Stomach (tissue), 19 donors: ENCODE measurements at places on chromosomes 4 and X. TPM values are rescaled to one million over a fixed set of nuclear protein-coding genes. Genes with fewer than 3 reads are reported as not detected.

Gene USP17L19
- not detected for total RNA-seq

DNA sequence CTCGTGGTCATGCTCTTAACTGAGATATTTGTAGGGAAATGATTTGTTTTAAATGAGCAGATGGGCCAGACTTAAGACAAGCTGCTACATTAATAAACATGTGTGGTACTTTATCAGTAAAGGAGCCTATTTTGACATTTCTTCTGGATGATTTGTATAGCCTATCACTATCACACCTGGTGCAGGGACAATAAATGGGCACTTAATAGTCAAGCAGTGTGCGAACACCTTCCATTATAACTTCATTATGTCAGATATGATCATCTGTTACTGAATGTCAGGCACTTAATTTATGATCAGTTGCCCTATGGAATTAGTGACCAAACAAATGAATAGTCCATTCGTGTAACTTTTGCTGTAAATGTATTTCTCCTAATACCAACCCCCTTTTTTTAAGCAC is 628.8 kb downstream of the ADGRL3 start:
- no peak for DNase-seq
- H3K4me1 ChIP-seq = no peaks in the 10 kb centered on the region
- H3K27me3 ChIP-seq = no peaks in the 10 kb centered on the region
- H3K27ac ChIP-seq = no peak overlapping the region
- H3K4me3 ChIP-seq = no peak overlapping the region

- peaks cover 10% of the 10 kb centered on the region for H3K4me1 ChIP-seq
- no peak within 1 kb of the TSS for H3K27ac ChIP-seq
- H3K4me3 ChIP-seq = peak within 1 kb of the TSS; percentile 43
Observed at GRCh38 chr4:56821381-56822243, at the start of gene SPINK2. Gene SPINK2, minus strand, starts transcription at chr4:56821701. Its CDS starts 39 bp downstream, at chr4:56821662.

GRCh38 chr4:7172946-7173345 is 19.4 kb upstream of the SORCS2 start:
- H3K4me1 ChIP-seq = no peaks in the 10 kb centered on the region
- H3K27me3 ChIP-seq = no peaks in the 10 kb centered on the region
- H3K27ac ChIP-seq = no peak overlapping the region
- no peak overlapping the region for H3K4me3 ChIP-seq

Gene RGN
- total RNA-seq = 15.1 TPM

- H3K4me1 ChIP-seq = no peaks in the 10 kb centered on the region
- H3K27me3 ChIP-seq = no peaks in the 10 kb centered on the region
- H3K4me3 ChIP-seq = no peak overlapping the region
Observed at GRCh38 chr4:117425636-117426035, 340.3 kb upstream of the TRAM1L1 start.

Gene STK32B
- 4.3 TPM for total RNA-seq

DNA sequence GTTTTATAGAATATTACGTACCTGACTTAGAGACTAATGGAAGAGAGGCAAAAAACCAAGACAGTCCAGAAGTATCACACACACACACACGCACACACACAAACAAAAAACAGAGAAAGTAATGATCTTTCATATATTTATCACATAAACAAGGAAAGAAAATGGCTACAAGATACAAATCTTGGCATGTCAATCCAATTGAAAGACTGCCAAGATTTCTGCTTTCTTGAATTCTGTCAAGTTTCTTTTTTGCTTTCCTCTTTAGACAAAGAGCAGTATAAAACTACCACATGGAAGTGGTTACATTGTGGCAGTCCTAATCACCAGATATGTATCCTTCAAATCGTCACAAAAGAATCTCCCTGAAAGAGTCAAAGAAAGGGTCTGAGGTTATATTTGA is 2097.4 kb upstream of the AGA start:
- no peak for DNase-seq
- no peak overlapping the region for H3K4me3 ChIP-seq
- no peaks in the 10 kb centered on the region for H3K36me3 ChIP-seq
- H3K27ac ChIP-seq = no peak overlapping the region

DNA sequence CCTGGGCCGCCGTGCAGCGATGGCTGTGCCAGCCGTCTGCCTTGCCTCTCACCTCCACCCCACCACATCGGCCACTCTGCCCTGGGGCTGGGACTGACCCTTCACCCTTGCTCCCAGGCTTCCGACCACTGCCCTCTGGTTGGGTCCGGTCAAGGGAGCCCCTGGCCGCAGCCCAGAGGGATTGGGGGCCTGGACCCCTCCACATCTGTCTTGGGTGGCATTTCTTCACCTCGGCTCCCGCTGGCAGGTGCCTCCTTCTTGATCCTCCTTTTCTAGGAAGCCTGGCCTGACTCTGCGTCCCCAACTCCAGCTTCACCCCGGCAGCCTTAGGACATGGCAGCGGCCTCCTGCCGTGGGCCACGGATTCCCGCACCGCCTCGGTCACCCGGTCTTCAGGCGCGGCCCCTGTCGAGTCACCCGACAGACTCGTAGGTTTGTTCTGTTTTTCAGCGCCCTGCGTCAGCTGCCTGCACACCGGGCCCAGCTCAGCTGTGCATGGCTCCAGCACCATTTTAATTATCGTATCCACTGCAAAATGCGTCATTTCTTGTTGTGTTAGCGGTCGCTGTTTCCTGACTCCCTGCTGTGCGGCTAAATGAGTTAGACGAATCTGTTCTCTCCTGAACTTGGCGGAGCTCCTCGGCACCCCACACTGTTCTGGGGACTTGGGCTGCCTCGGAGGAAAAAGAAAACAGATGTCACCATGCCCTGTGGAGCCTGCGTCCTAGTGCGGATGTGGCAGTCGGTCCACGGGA is 124.0 kb downstream of the FAM53A start:
- peaks cover 60% of the 10 kb centered on the region for H3K27me3 ChIP-seq
- no peak overlapping the region for H3K27ac ChIP-seq
- H3K36me3 ChIP-seq = no peaks in the 10 kb centered on the region

DNA sequence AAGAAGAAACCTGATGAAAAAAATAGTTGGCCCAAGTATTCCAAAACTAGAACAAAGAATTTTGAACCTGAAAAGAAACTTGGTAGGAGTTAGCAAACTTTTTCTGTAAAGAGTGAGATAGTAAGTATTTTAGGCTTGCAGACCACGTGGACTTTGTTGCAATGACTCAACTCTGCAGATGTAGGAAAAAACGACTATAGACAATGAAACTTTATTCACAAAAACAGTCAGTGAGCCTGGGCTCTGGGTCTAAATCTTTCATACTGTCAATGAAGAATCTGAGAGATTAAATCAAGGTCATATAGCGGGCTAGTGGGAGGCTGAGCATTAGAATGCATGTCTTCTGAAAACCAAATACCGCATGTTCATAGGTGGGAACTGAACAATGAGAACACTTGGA is 23.0 kb downstream of the SH3D19 start:
- H3K4me3 ChIP-seq = no peak overlapping the region
- H3K4me1 ChIP-seq = no peaks in the 10 kb centered on the region
- no peak for DNase-seq
- no peaks in the 10 kb centered on the region for H3K36me3 ChIP-seq
- no peaks in the 10 kb centered on the region for H3K27me3 ChIP-seq

- no peaks in the 10 kb centered on the region for H3K27me3 ChIP-seq
- no peak overlapping the region for H3K27ac ChIP-seq
- no peak for DNase-seq
- H3K4me1 ChIP-seq = no peaks in the 10 kb centered on the region
- no peak overlapping the region for H3K4me3 ChIP-seq
Observed at GRCh38 chr4:169032194-169032593, 22.1 kb upstream of the CBR4 start.

DNA sequence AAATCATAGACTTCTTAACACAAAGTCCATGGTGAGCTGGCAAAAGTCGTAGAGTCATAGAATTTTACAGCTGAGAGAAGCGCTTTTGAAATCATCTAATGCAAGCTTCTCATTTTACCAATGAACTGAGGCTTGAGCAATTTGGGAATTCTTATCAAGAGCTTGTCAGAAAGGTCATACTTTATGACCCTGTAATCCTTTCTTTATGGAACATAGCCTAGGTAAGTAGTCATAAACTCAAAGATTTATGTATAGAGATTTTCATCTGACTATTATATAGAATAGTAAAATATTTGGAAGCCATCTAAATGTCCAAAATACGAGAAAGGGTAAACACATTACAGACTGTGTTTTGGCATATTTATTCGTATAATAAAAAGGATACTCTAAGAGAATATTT is 563.5 kb downstream of the PCDH7 start:
- no peak overlapping the region for H3K27ac ChIP-seq
- DNase-seq = no peak
- no peaks in the 10 kb centered on the region for H3K27me3 ChIP-seq
- H3K4me1 ChIP-seq = no peaks in the 10 kb centered on the region
- H3K4me3 ChIP-seq = no peak overlapping the region

DNA sequence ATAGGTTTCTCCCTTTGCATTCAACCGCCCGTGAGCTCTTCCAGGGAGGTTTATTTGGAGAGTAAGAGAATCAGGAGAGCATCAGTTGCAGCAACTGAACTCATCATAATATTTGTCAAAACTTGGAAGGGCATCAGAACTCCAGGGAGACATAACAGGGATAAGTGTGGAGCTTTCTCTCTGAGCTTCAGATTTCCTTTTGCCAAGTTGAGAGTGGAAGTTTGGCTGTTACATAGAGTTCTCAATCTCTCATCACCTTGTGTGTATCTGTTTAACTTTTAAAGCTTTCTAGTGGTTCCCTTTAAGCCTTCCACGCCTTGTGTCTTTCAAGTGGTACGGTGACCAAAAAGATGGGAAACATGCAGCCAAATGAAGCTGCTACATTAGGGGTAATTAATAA is 18.8 kb downstream of the BMP3 start:
- no peaks in the 10 kb centered on the region for H3K36me3 ChIP-seq
- no peak overlapping the region for H3K27ac ChIP-seq
- no peak for DNase-seq
- H3K4me1 ChIP-seq = peaks cover 18% of the 10 kb centered on the region

DNA sequence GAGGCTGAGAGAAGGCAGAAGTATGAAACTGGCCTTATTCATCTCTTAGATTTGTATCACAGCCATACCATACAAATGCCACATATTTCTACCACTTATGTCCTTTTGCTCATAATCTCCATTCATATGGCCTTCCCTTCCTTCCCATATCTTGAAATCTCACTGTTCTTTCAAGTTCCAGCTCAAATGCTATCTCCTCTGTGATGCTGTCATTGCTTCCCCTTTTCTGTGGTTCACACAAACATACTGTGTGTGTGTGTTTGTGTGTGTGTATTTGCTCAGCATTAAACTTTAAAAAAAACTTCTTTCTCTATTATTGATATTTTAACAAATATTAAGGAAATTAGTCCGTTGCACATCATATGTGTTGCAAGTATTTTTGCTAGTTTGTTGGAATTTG is 26.7 kb downstream of the PHKA1 start:
- H3K27ac ChIP-seq = no peak overlapping the region
- no peak overlapping the region for H3K4me3 ChIP-seq
- H3K4me1 ChIP-seq = no peaks in the 10 kb centered on the region
- DNase-seq = no peak

DNA sequence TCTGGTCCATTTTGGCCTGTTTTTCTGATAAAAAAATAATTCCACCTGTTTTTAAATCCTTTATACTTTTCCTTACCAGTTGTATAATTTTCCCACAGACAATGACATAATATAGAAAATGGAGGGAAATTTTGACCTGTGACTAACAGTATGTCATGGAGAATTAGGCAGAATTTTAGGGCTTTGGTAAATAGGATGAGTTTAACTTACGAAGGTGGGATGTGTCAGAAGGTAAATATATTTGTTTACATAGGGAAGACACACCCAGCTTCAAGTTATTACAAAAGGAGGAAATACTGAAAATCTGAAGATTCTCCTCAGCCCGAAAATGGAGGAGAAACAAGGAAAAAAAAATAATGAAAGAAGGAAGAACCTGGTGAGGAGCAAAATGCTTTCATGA is 64.6 kb upstream of the PPP3CA start:
- DNase-seq = no peak
- H3K36me3 ChIP-seq = no peaks in the 10 kb centered on the region
- no peak overlapping the region for H3K4me3 ChIP-seq
- no peaks in the 10 kb centered on the region for H3K27me3 ChIP-seq
- no peaks in the 10 kb centered on the region for H3K4me1 ChIP-seq

Gene ENOPH1
- 0.58 TPM for total RNA-seq

DNA sequence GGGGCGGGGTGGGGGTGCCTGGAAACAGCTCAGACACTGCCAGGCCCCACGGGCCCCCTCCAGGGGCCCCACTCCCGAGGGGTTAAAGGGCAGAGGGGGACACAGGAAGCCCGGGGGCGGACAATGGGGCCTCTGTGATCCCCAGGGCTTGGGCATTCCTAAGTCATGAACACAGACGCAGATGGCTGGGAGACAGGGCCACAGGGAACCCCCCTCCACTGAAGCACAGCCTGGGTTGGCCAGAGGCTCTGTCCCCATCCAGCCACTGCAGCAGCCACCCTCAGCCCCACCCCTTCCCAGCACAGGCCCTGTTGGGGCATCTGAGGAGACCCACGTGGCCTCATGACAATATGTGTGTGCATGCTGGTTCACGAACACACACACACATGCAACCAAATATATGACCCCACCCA is 3.9 kb downstream of the L1CAM start:
- H3K36me3 ChIP-seq = no peaks in the 10 kb centered on the region
- H3K27ac ChIP-seq = no peak overlapping the region
- H3K4me1 ChIP-seq = peaks cover 6% of the 10 kb centered on the region
- peak; percentile 54 for DNase-seq

GRCh38 chrX:38923451-38923969 is 122.3 kb downstream of the MID1IP1 start:
- H3K36me3 ChIP-seq = no peaks in the 10 kb centered on the region
- H3K4me3 ChIP-seq = no peak overlapping the region
- no peak overlapping the region for H3K27ac ChIP-seq

DNA sequence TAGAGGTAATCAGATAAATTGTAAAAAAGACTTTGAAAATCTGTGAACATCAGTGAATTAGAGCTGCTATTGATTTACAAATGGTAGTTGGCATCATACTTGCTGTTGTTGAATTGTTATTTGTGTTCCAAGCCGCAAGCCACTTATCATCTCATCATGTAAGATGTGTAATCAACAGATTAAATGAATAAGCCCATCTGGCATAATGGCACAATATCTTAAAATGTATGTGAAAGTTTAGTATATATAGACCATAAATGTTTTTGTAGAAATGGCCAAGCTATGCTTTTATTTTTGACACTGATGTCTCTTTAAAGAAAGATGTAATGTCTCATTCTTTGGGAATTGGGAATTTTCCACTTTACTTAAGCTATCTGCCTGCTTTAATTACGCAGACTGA is 682.6 kb upstream of the GNPDA2 start:
- DNase-seq = no peak
- H3K27ac ChIP-seq = no peak overlapping the region
- no peak overlapping the region for H3K4me3 ChIP-seq
- H3K36me3 ChIP-seq = no peaks in the 10 kb centered on the region
- no peaks in the 10 kb centered on the region for H3K27me3 ChIP-seq
